ENCODE measurements at places on chromosomes 16 and 17. TPM values are rescaled to one million over a fixed set of nuclear protein-coding genes. Genes with fewer than 3 reads are reported as not detected.
A peak's percentile ranks its signal among the peaks of the same experiment; 100 is the strongest.

DNA sequence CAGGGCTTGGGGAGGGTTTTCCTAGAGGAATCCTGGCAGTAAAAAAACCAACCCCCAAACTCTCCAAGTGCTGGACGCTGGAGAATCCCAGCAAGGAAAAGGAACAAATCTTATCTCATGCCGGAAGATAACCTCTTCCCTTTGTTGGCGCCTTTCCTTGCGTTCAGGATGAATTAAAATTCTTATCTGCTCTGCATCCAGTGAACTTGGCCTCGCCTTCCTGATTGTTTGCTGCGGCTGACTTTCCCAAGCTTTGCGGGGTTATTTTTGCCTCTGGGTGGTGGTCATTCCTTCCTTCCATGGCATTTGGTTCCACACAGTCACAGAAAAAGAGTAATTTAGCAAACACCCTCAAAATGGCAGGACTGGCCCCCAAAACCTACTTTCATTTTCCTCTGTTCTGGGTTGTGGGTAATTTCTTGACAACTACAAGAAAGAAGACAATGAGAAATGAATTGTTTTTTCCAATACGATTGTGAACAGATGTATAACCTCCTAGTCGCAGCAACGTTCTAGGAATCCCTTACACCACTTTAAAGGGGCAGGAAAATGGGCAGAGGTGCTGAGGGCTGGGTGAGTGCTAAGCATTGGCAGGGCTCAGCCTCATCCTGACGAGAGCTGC, 77.8 kb downstream of the MRC2 start:
- H3K27ac ChIP-seq, result peak overlapping the region; percentile 76
- H3K27me3 ChIP-seq, result no peaks in the 10 kb centered on the region
- H3K4me1 ChIP-seq, result peaks cover 23% of the 10 kb centered on the region
- no peak for DNase-seq
- H3K4me3 ChIP-seq, result no peak overlapping the region

The TMED6 gene
- total RNA-seq, result not detected

The NFAT5 gene
- 101 TPM for total RNA-seq

The ECI1 gene
- 39.0 TPM for total RNA-seq

GRCh38 chr17:57401556-57402488, 145.5 kb downstream of the MSI2 start:
- H3K27me3 ChIP-seq, result no peaks in the 10 kb centered on the region
- H3K27ac ChIP-seq, result no peak overlapping the region
- no peak overlapping the region for H3K4me3 ChIP-seq

The KIF2B gene
- 92.8 TPM for total RNA-seq
